ENCODE measurements at places on chromosomes 2 and 18. TPM values are rescaled to one million over a fixed set of nuclear protein-coding genes. Genes with fewer than 3 reads are reported as not detected.

DNA sequence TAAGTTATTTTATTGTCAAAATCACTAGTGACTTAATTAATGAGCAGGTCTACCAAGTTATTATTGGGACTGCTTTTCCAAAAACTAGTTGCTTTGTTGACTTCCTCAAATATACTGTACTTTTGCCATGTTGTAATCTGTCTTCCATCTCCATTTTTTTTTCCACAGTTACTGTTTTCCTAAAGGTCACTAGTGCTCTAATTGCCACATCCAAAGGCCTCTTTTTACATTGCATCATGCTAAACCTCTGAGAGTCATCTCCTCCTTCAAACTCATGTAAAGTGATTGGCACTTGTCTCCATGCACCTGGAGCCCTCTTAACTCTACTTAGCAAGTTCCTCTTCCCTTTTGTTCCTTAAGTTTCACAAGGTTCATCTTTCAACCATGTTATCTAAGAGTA, 11.8 kb downstream of the PMAIP1 start:
- DNase-seq, result peak; percentile 53

- no peak for DNase-seq
Measured at GRCh38 chr2:205361272-205361671, 321.0 kb upstream of the NRP2 start.

DNA sequence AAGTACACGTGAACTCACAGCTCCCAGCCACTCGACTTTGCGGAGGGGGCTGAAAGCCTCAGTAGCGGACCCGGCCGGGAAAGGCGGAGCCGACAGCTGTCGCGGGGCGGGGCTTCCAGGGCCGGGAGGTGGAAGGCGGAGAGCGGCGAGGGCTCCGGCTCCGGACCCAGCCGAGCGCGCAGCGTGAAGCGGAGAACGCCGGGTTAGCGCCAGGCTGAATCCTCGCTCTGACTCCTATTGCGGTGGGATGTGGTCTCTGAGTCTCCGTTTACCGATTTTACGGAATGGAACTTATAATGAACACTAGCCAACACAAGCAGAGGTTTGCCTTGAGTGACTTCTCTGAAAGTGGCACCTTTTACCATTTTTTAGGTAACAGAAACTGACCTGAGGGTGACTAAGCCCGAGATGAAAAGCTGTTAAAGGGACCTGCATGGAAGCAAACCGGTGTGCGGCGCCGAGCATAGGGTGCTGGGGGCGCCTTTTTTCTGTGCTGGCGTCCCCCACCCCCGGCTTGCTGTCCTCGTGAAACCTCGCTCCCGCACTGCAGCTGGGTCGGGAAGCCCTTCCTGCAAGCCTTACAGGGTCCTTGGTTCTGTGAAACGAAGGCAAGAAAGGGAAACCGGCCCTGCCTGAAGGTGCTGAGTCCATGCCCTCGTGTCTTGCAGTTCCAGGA, 72.9 kb downstream of the EN1 start:
- DNase-seq, result peak; percentile 1

DNA sequence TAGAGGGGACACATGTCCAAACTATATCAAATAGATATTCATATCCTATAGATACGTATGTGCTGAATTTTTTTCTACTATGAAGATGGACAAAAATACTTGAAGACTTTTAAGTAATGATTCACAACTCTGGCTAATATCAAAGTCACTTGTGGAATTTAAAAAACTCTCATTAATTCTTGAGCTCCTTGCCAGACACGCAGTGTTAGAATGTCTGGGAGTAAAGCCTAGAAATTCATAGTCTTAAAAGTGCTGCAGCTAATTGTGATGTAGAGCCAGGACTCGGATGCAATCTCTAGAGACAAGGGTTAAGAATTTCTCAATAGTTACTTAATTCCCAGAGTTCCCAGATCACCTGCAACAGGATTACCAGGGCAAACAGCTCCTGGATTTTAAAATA, 107.4 kb downstream of the ARL6IP6 start:
- peak; percentile 68 for DNase-seq

DNA sequence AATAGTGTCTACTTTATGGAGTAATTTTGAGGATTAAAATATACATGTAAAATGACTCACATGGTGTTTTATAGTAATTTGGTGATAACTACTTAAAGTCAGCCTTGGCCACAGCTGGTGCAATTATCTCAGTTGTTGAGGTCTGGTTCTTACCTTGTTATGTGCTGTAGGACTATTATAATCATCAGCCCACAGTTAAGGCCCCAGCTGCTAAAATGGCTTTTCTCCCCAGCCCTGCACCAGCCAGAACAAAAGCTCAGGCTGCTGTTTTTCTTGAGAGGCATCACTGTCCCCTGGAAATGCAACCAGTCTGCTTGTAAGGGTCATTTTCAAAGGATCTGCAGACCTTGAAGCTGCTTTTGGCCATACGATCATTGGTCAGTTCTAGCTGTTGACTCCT, 283.3 kb upstream of the THUMPD2 start:
- no peak for DNase-seq

- no peak for DNase-seq
Measured at GRCh38 chr2:10007921-10008808, 35.2 kb upstream of the KLF11 start.

DNA sequence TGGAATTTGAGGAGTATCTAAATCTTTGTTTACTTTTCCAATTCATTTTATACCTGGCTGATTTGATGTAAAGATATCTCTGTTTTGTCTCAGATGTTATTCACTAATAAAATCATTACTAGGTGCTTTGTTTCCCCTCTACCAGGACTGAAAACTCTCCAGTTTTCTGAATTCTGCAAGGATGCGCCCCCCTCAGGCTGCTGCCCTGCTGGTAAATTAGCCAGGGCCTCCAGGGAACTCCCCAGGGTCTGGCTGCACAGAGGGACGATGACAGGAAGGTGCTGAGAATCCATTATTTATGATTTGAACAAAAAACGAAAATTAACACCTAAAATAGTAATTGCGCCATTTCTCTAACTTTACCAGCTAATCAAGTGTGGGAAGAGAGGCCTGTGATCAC, 541.2 kb upstream of the POU3F3 start:
- DNase-seq, result no peak

DNA sequence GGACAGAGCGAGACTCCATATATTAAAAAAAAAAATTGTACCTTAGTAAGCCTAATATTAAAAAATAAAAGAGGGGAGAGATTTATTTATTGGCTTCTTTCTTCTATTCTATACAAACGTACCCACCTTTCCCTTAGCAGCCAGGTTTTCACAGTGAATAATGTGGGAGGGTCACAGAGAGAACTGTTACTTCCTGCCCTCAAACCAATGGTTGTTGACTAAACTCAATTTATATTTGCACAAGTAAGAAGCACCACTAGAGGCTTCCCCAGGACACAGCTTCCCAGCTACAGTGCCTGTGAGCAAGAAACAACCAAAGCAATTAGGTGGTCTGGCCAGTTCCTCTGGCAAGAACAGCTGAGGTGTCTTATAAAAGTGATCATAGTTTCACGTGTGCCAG, 28.9 kb upstream of the GALR1 start:
- DNase-seq, result no peak

GRCh38 chr18:79989195-79989497, 783 bp upstream of the TXNL4A start:
- DNase-seq, result no peak

UNC80 gene
- not detected for total RNA-seq

B3GNT2 gene
- total RNA-seq, result 44.2 TPM

ARHGAP28 gene
- total RNA-seq, result 0.35 TPM

ELAC1 gene
- 10.6 TPM for total RNA-seq

DSC2 gene
- total RNA-seq, result 25.7 TPM

KCNF1 gene
- total RNA-seq, result not detected

SP140L gene
- 5.4 TPM for total RNA-seq

Measured in renal cortical epithelial cell (primary cell).